ENCODE measurements at places on chromosomes 7 and 10.

- DNase-seq = peak; percentile 78
These were observed 1.8 kb upstream of the PFKFB3 start for GRCh38 chr10:6200734-6201515.

DNA sequence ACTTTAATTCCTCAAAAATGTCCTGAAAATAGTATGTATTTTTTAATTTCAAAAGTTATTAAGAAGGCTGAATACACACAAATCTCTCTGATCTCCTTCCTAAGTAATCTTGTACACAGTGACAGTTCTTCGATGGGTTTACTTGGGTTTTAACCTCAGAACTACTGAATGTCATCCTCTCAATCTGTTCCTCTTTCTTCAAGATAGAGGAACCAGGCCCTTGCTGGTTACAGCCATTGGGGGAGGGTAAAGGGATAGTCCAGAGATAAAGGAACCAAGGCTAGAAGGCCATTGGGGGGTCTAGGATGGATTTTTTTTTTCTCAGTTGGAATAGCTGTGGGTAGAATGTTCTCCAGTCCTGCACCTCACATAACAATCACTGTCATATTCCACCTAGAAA lies 224.9 kb downstream of the SKIDA1 start:
- DNase-seq = no peak

GRCh38 chr7:92586841-92587240 lies 3.3 kb downstream of the FAM133B start:
- DNase-seq = no peak

DNA sequence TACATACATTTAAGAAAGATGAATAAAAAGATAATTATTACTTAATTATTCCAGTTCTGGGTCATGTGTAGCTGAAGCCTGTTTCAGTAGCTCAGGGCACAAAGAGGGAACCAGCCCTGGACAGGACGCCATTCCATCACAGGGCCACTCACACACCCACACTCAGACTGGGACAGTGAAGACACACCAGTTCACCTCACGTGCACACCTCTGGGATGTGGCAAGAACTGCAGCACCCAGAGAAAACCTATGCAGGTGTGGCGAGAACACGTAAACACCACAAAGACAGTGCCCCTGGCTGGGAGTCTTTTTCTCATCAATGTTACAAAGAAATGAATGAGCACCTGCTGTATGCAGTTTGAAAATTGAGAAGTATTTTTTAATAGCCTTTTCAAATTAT lies 1.6 kb upstream of the IDI1 start:
- DNase-seq = no peak

GRCh38 chr7:1508277-1508758 lies 4.1 kb upstream of the INTS1 start:
- no peak for DNase-seq

GRCh38 chr10:128373071-128373749 lies 247.0 kb upstream of the MKI67 start:
- DNase-seq = no peak

- no peak for DNase-seq
These were observed 28.2 kb downstream of the PHYH start for GRCh38 chr10:13271552-13272163.

DNA sequence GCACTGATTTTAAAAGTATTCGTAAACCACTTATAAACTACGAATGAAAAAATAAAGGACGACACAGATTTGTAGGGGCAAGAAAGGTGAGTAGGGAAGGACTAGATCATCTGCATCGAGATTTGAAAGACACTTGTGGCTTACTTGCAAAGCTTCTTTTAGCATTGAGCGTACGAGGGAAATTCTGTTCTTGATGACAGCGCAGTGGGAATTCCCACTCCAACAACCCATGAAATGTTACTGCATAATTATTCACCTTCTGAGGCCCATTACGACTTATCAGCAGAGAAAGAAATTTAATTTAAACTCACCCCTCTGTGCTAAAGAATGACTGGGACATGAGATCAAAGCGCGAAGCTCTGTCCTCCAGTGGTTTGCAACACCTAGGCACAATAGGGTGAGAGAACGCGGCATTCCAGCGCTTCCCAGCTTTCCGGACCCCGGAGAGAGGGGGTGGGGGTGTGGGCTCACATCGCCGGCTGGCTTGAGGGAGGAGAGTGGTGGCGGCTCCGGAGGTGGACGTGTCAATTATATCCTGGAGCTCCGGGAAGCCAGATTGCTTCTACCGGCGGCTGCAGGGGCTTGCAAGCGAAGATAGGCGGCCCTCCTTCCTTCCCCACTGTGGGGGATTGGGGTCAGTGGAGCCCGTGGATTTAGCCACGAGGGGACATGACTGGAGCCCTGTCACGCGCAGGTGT lies 10.3 kb downstream of the SP8 start:
- no peak for DNase-seq

DNA sequence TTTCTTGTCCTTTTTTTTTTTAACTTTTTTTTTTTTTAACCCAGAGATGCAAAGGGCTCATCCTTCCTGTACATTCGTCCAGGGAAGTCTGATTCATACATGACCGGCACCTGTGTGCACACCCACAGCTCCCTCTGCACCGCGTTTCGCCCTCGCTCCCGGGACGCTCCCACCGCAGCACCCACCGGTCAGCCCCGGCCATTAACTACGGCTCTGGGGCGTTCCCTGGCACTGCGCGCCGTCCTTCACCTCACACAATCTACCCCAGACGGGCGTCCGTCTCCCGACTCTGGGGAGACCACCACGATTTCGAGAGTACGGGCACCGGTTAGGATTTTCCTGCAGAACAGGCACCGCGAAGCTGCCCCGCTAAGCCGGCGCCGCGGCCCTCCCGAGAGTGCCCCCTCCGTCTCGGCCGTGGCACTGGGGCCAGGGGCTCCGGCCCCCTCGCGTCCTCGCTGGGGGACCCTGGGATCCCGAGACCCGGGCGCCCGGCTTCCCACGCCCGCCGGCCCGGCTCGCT lies 452 bp downstream of the ATE1 start:
- DNase-seq = peak; percentile 73

DNA sequence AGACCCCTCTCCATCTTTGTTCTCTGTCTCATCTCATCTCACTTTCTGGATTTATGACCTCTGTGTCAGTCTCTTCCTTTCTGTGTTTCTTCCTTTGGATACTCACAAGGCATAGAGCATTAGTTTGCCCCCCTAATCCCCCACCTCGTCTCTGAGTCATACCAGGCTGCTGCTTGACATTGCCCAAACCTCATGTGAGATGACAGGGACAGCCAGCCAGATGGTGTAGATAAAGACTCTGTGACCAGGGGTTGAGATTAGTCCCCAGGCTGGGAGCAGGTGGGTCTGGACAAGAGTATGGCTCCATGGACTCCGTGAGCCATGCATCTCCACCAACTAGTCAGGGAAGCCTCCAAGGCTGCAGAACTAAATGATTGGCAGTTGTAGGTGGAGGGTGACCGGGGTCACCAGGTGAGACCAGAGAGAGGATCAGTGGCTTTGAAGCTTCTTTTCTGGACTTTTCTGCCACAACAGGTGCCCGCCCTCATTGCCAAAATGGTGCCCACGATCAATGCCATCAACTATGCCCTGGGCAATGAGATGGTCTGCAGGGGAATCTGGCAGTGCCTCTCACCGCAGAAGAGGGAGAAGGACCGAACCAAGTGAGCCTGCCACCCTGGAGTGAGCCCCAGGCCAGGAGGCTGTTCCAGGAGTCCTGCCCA lies 13.3 kb downstream of the RGR start:
- DNase-seq = no peak

DNA sequence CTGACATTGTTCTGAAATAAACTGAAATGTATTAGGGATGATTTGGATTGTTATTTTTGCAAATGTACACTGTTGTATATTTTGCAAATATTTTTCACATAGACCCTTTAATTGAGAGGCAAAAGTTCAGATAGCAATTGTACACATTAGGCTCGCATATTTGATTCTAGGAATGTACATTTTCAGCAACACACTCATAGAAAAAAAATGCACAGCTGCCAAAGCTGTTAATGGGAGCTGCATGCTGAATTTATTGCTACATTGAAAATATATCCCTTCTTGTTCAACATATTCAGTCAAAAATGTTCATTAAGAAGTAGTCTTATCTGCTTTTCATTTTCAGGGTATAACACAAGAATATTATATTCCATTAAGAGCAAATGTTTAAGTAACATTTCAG lies 512.9 kb downstream of the ATRNL1 start:
- no peak for DNase-seq

- no peak for DNase-seq
These were observed 47.4 kb downstream of the NRAP start for GRCh38 chr10:113616244-113617074.

- DNase-seq = no peak
These were observed 26.2 kb upstream of the MSRB2 start for GRCh38 chr10:23069019-23069815.

DNA sequence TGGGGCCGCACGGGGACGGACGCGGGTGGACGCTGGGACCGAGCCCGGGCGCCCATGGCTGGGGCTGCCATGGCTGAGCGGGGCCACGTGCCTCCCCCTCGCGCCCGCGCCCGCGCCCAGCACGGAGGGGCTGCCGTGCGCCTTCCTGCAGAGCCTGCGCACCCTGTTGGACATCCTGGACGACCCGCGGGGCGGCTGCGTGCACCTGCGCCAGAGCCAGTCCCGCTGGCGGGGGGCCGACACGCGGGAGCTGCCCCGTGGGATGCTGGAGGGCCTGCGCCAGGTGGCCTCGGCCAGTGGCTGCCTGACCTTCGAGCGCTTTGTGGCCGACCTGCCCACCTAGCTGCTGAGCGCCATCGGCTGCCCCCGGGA lies 72.5 kb upstream of the KCTD7 start:
- DNase-seq = no peak

DNA sequence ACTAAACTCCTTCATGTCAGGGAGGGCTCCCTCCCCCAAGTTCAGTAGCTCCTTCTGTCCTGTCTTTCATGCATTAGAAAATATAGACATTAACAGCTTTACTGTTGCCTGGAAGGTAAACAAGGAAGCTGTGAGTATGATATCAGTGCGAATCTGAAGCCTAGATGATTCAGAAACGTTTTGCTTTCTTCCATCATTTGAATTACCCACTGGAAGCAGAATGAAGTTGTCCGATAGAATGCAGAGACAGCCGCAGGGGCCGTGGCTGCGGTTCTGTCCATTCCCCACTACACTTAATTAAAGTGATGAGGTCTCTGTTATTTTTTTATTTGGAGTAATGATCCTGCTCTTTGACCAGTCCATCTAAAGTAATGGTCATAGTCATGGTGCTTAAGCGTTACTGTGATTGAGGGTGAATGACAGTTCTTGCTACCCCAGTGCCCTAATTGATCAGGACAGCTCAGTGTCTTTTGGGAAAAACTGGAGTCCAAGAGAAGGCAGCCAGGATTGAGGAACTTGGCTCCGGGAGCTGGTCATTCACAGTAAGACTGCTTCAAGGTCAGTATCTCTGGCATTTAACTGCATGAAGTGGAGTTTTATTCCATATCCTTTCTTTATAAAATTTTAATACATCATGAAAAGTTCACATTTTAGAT lies 69.9 kb downstream of the PTPRE start:
- DNase-seq = no peak

GRCh38 chr7:54541669-54542625 lies at the start of gene VSTM2A:
Gene VSTM2A, plus strand, starts transcription at chr7:54542375. Its CDS starts 356 bp downstream, at chr7:54542731.
- peak; percentile 55 for DNase-seq

All from right forelimb (tissue), 1 donor.